ENCODE measurements at places on chromosomes 11 and 22. TPM values are rescaled to one million over a fixed set of nuclear protein-coding genes. Genes with fewer than 3 reads are reported as not detected.
A peak's percentile ranks its signal among the peaks of the same experiment; 100 is the strongest.

The P2RX3 gene
- polyA plus RNA-seq: not detected

DNA sequence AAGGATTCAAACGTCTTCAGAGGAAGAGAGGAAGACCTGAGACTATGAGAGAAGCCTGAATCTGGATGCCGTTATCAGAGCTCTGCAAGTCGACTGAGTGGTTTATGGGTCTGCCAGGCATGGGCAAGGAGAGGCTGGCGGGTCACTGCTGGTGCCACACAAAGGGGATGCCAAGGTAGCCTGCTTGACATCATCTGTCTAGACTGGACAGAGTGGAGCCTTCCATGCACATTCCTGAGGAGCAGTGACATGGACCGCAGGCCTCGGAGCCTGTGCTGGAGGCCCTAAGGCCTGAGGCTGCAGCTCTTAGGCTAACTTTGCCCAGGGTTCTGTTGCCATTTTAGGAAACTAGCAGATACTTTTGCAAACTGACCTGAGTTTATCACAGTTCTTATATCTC is 127.4 kb downstream of the WT1 start:
- H3K4me1 ChIP-seq: no peaks in the 10 kb centered on the region
- no peak for DNase-seq
- H3K27me3 ChIP-seq: no peaks in the 10 kb centered on the region
- no peaks in the 10 kb centered on the region for H3K36me3 ChIP-seq

The FAR1 gene
- 12.6 TPM for polyA plus RNA-seq

DNA sequence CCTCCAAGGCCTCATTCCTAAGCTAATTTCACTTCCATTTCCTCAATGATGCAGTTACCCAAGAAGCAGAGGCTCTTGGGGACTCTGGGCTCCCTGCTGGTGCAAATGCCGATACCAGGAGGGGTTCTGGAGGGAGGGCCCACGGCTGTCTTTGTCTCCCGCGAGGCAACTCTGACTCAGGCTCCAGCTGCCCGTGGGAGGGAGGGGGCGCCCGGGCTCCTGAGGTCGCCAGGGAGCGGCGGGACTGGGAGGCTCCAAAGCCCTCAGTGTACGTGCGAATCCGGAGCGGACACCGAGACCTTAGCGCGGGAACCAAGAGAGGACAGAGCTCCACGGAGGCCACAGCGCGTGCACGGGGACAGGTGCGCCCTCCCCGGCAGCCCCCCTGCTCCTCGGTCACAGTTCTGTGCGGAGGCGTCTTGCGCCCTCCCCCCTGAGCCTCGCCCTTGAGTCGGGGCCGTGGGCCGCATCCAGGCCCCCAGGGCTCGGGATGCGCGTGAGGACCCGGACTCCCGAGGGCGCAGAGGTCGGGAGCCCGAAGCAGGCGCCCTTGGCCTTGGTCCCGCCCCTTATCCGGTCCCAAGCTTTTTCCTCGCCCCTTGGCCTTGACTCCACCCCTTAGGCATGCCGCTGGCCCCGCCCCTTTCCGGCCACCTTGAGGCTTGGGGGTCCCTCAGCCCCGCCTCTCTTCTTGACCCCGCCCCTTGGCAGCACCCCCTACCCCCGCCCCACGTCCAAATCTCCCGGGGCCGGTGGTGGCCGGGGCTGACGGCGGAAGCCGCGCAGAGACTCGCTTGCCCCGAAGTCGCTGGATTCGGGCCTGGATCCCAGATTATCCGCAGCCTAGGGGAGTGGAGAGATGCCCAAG is 4.7 kb upstream of the SHISA8 start:
- no peak overlapping the region for H3K27ac ChIP-seq
- peak overlapping the region; percentile 39 for H3K4me3 ChIP-seq
- H3K27me3 ChIP-seq: peaks cover 14% of the 10 kb centered on the region
- no peak for DNase-seq

The DNAJB13 gene
- 1.5 TPM for polyA plus RNA-seq

The SAA2 gene
- 4.4 TPM for polyA plus RNA-seq

DNA sequence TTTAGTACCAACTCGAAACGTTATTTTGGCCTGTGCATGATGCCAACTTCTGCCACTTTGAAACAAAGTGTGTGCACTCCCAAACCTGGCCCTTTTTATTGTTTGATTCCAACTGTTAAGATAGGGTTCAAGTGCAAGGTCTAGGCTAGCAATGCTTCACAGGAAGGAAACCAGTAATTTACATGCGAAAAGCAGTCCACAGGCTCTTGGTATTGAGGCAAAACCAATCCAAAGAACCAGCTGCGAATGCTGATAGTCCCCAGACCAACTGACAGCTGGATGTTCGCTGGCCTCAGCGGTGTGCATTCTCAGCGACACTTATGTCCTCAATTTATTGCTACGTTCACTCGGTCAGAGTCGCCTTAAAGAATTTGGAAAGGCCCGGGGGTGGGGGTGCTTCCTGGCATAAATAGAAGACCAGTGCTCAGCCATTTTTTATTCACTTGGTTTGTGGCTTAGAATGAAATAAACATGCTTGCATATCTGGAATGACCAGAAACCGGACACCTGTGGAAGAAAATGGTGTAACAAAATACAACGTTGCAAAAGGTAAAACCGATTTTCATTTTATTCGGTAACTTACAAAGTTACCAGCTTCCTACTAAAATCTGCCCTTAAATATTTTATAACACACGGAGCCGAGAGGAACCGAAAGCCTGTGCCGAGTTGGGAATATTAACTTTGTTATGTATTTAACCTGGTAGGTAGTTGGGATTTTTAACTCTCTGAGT is 1.6 kb downstream of the CPT1A start:
- no peaks in the 10 kb centered on the region for H3K27me3 ChIP-seq
- H3K27ac ChIP-seq: peak overlapping the region; percentile 100
- H3K4me1 ChIP-seq: peaks cover 48% of the 10 kb centered on the region
- no peaks in the 10 kb centered on the region for H3K36me3 ChIP-seq
- peak overlapping the region; percentile 40 for H3K4me3 ChIP-seq

The GAL3ST1 gene
- polyA plus RNA-seq: 34.3 TPM

Data from kidney (tissue), 22 donors.